ENCODE measurements at places on chromosomes 6 and 20.
A peak's percentile ranks its signal among the peaks of the same experiment; 100 is the strongest.

- no peak for DNase-seq
These were observed 96.6 kb downstream of the SULF2 start for GRCh38 chr20:47688385-47689381.

GRCh38 chr6:15901141-15902115, 227.5 kb upstream of the MYLIP start:
- DNase-seq, result peak; percentile 19

- peak; percentile 15 for DNase-seq
These were observed 38.6 kb downstream of the GHRH start for GRCh38 chr20:37223053-37223452.

DNA sequence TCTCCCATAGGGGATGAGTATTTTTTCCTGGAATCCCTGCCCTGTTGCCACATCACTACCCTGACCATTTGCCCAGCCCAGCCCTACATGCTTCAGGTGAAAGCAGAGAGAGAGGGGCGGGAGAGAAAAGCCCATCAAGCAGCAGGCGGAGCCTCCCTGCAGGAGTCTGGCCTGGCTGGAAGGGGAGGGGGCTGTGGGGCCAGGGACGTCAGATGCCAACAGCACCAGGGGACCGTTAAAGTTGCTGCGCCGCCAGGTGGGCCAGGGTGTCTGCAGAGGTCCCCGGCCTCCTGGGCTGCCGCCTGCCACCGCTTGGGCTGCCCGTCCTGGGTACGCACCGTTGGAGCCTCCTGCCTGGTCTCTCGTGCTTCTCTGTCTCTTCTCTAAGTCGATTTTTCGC, 757 bp upstream of the R3HDML start:
- no peak for DNase-seq

GRCh38 chr6:161117942-161118341, 126.4 kb downstream of the MAP3K4 start:
- DNase-seq, result no peak

DNA sequence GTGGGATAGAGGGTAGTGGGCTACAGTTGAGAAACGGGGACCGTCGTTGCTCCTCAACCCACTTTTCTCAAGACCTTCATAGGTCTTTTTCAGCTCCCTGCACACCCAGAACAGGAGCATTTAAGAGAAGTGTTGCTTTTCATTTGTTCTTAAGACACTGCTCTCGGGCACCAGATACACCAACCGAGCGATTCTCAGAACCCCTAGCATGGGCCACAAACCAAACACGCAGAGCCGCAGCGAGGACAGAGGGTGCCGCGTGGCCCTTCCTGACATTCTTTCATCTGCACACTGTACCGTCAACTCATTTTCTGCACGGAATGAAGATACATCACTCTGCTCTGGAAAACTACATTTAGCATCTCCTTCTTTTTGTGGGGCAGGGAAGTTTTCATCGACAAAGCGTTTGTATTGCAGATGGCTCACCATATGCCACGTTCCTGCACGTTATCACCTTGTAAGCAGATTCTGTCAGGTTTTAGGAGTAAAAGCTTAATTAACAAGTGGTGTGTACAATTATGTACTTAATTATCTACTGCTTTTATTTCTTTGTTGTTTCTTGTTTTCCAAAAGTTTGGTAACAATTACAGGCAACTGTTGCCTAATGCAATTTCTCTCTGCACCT, 70.4 kb upstream of the MLN start:
- no peak for DNase-seq

- DNase-seq, result no peak
These were observed 121.9 kb downstream of the PHACTR3 start for GRCh38 chr20:59726281-59726595.

- no peak for DNase-seq
These were observed 7.7 kb upstream of the SLC35A1 start for GRCh38 chr6:87465051-87465450.

- DNase-seq, result no peak
These were observed 25.7 kb downstream of the PSMG4 start for GRCh38 chr6:3284436-3284876.

GRCh38 chr20:57429580-57430200, 38.5 kb downstream of the RBM38 start:
- DNase-seq, result no peak

GRCh38 chr20:17762243-17762872, 62.6 kb downstream of the BANF2 start:
- DNase-seq, result no peak

DNA sequence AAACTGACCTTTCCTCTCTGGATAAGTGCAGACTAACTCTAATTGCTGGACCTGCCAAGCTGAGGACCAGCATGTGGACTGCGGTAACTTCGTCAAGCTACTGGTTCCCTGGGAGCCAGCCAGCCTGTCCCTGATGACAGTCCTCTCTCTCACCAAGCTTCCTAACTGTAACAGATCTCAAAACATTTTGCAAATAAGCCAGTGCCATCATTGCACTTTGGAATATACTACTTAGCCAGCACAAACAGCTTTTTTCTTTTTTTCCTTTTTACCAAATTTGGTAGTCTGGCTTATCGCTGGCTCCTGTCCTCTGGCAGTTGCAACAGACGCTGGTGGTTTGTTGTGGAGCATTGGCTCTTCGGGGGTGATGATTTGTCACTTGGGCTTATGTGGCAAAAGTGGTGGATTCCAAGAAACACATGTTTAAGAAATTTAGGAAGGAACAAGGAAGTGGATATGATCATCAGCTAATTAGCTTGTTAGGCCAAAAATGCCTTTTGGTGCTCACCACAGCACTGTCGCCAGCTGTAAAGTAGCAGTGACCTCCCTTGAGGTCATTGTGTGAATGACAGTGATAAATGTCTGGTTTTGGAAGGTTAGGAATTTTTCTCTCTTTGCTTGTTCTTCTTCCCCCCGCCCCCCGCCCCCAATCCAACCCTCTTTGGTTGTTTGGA, 171.7 kb downstream of the CLIC5 start:
- no peak for DNase-seq

DNA sequence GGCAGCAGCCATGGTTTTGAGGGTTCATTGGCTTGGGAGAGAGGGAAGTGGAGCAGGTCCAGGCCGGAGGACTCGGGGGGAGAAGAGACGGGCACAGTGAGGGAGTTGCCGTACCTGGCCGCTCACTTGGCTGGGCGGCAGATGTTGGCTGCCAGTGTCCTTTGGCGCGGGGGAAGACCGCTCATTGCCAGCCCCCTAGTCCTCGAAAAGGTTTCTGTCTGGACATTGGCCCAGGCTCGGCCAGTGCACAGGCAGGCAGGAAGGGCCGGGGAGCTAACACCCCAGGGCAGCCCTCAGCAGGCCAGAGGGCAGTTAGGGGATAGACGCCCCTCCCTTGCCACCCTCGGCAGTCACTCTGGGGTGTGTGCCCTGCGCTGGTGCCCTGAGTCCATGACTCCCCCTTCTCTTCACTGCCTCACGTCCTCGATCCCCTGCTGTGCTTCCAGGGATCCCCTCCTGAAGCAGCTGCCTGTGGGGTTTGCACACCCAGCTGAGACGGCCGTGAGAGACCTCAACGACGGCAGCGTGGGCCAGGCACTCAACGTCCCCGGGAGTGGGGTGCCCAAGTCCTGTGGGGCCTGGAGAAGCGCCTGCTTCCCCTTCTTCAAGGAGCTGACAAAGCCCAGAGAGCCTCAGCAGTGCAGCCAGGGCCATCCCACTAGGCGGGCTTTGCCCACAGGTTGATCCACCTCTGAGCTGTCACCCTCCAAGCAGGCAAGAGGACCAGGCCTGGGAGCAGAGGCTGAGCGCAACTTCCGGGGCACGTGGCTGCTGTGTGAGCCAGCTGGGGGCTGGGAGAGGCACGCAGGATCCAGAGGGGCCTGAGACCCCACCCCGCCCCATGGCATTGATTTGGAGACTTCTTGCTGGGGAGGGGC, 20.4 kb downstream of the RBM38 start:
- no peak for DNase-seq

DNA sequence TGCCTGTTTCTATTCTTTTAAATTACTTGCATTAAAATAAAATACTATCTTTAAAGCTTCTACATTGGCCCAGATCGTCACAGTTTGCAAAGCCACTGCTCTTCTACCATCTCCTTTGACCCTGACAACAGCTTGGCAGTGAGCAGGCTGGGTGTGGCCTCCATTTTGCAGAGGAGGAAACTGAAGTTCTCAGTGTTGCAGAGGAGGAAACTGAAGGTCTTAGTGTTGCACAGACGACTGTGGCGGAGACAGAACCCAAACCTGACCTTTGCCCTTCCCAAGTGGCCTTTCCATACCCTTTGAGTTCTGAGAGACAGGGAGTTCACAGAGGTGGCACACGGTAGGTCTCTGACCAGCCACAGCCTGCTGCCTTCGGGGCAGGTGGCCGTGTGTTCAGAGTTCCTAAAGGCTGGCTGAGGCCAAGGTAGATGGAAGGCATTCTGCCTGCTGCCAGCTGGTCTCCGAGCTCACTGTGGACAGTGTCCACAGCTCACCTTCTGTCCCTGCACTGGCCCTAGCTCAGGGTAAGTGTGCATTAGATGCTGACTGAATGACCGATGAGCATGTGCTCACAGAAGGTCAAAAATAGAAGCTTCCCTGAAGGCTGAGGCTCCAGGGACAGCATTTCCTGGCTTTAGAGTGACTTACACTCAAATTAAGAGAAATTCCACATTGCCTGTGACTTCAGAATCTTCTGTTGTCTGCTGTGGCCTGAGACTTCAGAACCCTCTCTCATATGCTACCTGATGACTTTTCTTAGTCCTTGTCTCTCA, 113.5 kb upstream of the SLC24A3 start:
- DNase-seq, result no peak

DNA sequence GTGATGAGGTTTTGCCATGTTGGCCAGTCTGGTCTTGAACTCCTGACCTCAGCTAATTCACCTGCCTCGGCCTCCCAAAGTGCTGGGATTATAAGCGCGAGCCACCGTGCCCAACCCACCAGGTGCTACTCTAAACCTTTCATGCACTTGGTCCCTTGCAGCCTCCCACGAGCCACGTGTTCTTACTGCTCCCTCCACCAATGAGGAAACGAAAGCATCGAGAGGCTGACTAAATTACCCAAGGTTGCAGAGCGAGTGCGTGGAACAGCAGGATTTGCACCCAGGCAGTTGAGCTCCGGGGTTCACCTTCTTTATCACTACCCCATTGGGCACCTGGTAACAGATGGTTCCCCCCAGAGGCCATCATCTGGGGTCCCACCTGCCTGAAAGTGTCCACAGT, 208.3 kb downstream of the LY86 start:
- no peak for DNase-seq

DNA sequence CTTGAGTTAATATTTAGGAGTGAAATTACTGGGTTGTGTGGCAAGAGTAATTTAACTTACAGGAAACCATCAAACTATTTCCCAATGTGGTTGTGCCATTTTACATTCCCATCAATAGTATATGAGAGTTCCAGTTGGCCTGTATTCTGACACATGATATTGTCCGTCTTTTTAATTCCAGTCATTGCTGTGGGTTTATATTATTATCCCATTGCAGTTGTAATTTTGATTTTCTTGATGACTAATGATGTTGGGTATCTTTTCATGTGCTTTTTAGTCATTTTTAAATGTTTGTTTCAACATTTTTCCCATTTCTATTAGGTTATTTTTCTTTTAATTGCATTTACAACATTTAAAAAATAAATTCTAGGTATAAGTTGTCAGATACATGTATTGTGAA, 614.0 kb downstream of the UTRN start:
- DNase-seq, result no peak

GRCh38 chr6:27414996-27415395, 26.4 kb downstream of the ZNF391 start:
- DNase-seq, result no peak

GRCh38 chr20:20321917-20322316, 46.0 kb upstream of the INSM1 start:
- DNase-seq, result no peak

- no peak for DNase-seq
These were observed 350.1 kb upstream of the HSF2 start for GRCh38 chr6:122049341-122049740.

DNA sequence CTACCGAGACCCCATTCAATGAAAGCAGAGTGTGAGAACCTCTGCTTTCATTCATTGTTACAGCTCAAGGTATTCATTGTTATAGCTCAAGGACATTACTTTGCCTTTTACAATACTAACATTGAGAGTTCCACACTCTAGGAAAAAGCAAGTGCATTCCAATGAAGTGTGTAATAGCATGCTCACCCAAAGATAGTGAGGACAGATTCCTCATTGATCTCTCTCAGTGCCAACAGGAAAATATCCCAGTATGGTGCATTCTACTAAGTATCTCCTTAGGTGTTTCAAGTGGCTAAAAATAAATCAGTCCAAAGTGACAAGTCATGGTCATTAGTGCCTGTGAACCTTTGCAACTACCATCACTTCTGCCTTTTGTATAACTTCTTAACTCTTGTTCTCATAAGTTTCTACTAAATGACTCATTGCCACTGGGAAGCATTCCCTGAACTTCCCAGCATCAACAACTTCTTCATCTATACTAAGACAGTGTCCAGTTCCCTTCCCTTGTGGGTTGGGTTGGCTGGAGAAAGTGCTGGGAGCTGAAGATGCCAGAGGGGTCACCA, 140.7 kb upstream of the STXBP5 start:
- DNase-seq, result no peak

GRCh38 chr6:137937834-137938233, 70.8 kb downstream of the TNFAIP3 start:
- DNase-seq, result no peak

- DNase-seq, result no peak
These were observed 104.4 kb downstream of the MANEA start for GRCh38 chr6:95681736-95682135.

DNA sequence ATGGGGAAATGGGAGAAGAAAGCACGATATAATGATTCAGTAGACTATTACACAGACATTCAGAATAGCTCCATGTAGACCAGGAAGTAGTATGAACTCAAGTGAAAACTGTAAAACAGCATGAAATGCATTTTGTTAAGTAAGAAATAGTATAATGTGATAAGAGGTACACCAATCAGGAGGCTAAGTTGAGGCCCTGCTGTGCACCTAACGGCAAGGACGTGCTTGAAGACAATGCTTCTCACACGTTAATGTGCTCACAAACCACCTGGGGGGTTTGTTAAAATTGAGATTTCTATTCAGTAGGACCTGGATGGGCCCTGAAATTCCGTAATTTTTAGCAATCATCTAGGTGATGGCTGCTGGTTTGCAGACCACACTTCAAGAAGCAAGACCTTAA, 178.9 kb upstream of the SULF2 start:
- no peak for DNase-seq
